ENCODE measurements at places on chromosomes 11 and 22. TPM values are rescaled to one million over a fixed set of nuclear protein-coding genes. Genes with fewer than 3 reads are reported as not detected.

Gene SEC14L6
- 0.35 TPM for total RNA-seq

GRCh38 chr11:76698321-76699043 is 27.9 kb upstream of the LRRC32 start:
- DNase-seq = no peak

- no peak for DNase-seq
Measured at GRCh38 chr11:134063124-134063495, 5.8 kb upstream of the JAM3 start.

DNA sequence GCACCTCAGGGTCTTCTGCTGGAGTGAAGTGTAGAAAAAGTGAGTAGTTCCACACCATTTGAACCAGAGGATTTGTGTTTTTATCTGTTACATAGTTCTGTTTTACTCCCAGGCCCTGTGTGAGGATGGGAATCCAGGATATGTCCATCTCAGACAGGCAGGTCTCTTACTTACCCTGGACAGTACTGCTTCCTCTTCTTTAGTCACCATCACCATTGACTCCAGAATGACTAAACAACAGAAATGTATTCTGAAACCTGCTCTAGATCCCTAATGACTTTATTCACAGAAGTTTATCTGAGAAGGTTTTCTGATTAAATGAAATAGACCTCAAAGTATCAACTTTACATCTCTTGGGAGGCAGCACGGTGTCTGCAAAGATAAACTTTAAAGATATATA is 33.6 kb downstream of the CYP2R1 start:
- DNase-seq = no peak

DNA sequence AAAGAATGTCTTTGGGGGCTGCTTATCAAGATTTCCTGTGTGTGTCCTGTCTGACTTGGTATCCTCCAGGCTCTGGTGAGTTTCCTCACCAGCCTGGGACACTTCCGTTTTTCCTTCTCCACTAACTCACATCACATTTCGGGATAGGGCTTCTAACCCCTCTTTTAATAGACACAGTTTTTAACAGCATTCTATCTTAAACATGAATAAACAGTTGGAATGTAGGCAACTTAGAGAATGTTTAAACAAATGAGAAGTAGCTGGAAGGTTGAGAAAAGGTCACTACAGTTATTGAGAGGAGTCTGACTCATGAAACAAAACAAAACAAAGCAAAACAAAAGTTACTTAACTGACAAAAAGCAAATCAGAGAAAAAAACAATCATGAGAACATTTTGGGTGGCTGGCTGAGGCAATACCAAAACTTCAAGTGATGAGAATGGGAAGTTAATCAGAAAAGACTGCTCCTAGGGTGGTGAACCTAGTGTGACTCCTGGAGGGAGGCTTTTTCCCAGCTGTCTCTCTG is 64.7 kb upstream of the CTSC start:
- DNase-seq = peak; percentile 29

All from muscle of leg (tissue), 16 donors.